ENCODE measurements at places on chromosomes 12 and 14.

DNA sequence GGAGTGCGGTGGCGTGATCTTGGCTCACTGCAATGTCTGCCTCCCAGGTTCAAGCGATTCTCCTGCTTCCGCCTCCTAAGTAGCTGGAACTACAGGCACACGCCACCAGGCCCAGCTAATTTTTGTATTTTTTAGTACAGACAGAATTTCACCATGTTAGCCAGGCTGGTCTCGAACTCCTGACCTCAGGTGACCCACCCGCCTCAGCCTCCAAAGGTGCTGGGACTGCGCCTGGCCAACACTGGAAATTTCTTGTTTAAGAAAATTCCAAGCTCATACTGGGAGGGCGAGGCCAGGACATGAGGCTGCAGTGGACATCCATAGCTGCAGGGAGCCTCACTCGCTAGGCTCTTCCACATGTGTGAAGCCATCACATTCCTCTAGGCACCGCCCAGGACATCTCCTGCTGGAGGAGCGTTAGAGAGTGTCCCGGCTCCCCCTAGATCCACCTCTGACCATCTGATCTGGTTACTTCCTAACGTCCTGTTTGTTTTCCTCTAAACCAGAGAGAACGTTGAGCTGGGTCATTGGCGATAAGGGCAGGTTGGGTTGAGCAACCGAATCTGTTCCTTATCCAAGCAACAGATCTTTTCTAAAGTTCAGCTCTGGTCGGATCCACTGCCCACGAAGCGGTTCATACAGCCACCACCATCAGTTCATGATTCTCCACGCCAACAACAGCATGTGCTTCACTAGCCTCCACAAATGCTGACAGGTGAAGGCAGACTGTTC, 108.2 kb upstream of the MED13L start:
- no peak for DNase-seq

GRCh38 chr12:62684570-62685295, 218.1 kb downstream of the MON2 start:
- DNase-seq, result no peak

DNA sequence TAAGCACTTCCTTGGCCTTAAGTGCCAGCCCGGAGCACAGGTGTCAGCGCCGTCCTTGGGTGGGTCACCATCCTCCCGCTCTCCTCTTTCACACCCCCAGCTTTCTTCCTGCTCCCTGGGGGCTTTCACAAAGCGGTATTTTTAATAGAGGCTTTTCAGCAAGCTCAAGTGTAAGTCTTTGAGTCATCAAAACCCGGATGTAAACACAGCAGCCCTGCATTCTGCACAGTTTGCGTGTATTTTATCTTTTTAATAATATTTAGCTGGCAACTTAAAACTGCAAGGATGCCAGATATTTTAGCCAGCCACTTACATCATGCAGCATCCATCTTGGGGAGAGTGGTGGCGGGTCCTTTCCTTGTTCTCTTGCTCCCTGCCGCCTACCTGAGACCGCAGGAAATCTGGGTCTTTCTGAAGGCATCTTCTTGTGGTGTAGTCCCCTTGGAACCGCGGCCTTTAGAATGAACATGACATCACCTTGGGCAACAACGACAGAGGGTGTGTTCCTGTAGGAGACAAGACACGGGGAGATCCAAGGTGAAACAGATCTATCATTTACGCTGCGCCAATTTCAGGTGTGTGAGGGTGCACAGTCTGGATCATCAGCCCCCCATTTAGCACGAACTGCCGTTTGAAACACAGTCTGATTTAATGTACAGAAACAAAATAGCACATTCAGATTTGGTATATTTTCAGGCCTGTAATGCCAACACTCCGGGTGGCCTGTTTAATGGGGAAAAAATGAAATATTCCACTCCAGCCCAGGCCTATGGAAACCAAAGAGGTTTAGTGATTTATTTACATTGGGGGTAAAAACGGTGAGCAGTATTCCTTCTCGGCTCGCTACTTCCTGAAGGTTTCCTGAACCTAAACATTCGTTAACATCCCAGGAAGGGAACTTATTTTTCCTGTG, 12.5 kb upstream of the IRF2BPL start:
- DNase-seq, result no peak

DNA sequence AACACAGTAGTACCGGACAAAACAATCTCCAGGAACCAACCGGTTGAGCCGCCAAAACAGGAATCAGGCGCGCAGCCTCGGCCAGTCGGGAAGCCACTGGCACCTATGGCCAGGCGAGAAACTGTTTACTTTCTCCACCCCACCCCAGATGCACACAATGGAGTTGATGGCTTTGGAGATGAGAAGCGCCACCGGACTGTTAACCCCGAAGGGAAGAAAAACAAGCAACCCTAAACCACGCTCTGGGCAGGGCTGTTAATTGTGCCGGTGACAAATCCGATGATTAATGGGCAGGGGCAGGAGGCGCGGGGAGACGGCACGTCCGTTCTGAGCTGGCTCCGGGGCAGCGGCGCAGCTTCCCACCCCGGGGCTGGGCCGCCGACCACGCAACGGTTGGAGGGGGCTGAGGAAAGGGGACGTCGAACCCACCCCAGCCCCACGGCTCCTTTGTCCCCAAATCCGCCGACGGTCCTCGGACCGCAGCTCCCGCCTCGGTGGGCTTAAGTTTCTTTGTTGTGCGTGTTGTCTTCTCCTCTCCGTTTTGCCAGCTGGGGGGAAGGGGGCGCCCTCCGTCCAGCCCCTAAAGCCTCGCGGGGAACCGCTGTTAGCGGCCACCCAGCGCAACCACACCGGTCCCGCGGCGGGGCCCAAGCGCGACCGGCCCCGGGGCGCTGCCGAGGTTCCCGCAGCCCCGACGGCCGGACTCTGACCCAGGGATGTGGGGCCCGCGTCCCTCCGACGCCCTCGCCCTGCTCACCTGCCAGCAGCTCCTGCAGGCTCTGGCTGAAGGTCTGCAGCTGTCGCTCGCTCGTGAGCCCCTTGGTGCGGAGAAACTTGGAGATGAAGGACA, 790 bp downstream of the BTG1 start:
- DNase-seq, result peak; percentile 86

DNA sequence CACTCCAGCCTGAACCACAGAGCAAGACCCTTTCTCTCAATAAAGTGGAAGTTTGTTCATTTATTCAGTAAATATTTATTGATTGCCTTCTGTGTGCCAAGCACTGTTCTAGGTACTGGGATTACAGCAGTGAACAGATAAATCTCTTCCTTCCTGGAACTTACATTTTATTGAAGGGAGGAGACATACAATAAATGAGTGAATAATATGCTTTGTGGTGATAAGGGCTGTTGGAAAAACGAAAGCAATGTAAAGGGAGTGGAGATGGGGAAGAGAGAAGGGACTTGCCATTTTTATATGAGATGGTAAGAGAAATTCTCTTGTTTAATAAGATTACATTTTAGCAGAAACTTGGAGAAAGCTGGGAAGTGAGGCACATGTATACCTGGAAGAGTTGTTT, 1.6 kb downstream of the GSKIP start:
- no peak for DNase-seq

DNA sequence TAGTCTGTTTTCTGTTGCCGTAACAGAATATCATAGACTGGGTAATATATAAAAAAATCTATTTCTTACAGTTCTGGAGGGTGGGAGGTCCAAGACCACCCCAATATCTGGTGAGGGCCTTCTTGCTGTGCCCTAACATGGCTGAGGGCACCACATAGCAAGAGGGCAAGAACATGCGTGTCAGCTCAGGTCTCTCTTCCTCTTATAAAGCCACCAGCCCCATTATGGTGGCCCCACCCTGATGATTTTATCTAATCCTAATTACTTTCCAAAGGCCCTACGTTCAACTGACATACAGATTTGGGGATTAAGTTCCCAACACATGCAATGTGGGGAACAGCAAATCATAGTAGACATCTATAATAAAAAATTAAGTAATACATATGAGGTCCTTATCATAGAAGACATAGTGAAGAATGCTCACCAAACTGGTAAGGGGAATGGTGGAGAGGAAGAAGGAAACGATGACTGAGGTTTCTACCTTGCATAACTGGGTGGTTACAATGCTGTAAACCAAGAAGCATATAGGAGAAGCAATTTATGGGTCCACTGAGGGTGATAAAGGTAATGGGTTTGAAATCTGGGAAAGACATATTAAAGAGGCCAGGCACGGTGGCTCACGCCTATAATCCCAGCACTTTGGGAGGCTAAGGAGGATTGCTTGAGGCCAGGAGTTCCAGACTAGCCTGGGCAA, 27.0 kb downstream of the BTBD7 start:
- no peak for DNase-seq

GRCh38 chr12:40647651-40648050, 44.6 kb upstream of the CNTN1 start:
- no peak for DNase-seq

DNA sequence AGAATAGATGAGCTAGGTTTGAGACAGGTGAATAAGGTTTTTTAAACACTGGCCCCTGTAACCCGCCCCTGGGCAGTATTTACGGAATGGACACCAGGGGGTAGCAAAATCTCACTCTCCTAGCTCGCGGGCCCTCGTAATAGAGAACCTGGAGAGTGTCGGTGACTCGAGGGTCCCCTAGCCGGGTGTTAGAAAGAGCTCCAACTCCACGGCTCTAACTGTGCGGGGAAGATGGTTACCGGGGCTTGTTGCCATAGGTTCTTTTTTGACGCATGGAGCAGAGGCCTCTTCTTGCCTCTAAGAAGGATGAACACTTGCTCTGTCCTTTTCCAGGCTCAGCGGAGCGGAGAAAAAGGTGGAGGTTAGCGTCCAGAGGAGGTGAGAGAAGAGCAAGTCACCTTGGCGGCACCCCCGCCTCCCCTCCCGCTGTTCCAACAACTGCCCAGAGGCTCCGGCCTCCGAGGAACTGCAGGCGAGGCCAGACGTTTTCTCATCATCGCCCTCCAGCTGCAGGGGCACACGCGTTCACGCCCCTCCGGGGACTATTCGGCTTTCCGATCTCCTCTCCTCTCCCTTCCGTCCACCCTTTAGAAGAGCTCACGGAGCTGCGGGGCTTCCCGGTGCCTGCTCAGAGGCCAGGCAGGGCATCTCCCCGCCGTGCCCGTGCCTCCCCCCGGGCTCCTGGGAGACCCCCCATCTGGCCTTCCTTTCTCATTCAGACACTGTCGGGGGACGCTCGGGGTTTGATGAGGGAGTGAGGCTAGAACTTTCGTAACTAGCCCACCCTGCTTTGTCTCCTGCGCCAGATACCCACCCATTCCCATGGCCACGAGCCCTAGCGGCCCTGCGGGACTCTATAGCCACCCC, 1.4 kb upstream of the ARHGEF40 start:
- DNase-seq, result peak; percentile 79

DNA sequence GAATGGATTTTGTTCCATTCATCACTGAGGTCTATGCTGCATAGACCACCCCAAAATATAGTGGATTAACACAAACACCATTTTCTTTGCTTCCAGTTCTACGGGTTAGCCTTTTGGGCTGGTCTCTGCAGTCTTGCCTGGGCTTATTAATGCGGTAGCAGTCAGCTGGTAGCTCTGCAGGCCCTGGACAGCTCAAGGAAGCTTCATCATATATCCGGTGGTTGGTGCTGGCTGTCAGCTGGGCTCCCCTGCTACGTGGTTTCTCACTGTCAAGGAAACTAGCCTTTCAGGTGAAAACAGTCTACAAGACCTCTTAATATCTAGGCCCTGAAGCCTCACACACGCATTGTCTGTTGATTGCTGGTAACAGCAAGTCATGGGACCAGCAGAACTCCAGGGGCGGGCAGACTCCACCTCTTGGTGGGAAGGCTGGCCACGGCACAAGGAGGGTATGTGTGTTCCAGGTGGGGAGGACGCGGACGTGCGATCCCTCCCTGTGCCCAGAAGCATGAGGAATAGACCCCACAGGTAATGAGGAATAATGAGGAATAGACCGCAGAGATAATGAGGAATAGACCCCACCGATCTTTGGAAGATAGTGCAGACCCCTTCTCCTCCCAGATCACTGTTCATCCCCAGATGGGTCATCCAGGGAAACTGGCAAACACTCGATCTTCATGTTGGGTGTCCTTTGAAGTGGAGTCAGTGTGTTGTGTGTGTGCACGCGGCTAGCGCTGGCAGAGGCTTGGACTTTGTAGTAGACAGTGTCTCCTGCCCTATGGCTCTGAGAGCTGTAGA, 13.3 kb downstream of the TSPAN9 start:
- DNase-seq, result peak; percentile 0

GRCh38 chr12:65330331-65330730, 51.8 kb downstream of the MSRB3 start:
- no peak for DNase-seq

GRCh38 chr12:3329361-3329760, 161.6 kb upstream of the PRMT8 start:
- no peak for DNase-seq

GRCh38 chr12:25829192-25829591, 129.3 kb upstream of the RASSF8 start:
- no peak for DNase-seq

- peak; percentile 33 for DNase-seq
Observed at GRCh38 chr12:12010277-12011039, 60.3 kb upstream of the BCL2L14 start.

GRCh38 chr14:89707086-89707485, 247.4 kb downstream of the EFCAB11 start:
- DNase-seq, result no peak

DNA sequence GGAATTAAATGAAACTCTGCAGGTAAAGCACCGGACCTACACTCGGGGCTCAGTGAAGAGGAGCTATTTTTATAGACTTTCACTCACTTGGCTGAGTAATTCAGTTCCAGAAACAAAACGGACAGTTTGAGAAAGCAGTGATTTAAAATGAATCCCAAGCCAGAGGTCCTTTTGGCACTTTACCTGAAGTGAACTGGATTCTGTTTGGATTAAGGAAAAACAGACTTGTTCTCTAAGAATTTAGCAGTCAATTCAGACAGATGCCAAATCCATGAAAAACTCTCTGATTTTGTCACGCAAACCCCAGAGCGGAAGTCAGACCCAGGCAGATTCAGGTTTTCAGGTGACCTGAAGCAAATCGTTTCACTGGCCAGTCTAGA, 4.9 kb upstream of the VASH1 start:
- no peak for DNase-seq

DNA sequence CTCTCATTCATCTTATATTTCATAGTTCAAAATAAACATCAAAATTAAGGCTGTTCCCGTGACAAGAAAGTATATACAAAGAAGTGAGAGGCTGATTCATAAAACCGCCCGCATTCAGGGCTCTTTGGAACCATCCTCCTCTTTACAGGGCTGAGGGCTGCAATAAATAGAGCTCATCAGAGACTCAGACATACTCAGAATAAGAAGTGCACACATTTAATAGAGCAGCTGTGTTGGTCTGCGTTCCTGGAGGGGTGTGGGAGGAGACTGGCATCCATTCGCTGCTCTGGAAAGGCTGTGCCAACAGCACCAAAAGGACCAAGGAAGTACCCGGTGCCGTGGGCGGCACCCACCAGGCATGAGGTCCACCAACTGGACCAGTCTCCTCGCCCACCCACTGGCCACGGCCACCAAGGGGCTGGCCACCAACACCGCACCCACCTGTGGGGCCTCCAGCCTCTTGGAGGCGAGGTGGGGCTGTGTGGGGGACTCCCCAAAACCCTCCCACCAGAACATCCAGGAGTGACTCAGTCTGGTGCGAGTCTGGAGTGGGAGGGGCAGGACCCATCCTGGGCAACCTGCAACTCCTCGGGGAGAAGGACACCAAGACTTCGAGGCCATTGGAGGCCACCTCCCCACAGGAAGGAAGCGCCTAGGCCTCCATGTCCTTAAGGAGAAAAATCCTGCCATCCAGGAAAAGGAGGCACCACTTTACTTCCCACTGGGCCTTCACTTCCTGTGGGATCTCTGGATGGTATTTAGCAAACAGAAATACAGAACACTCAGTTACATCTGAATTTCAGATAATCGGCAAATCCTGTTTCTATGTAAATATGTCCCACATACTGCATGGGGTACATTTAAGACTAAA, 32.7 kb downstream of the VCPKMT start:
- DNase-seq, result no peak

All from kidney (tissue), 22 donors.